Astrocyte of the spinal cord (primary cell): ENCODE measurements at places on chromosomes 11 and 22.

DNA sequence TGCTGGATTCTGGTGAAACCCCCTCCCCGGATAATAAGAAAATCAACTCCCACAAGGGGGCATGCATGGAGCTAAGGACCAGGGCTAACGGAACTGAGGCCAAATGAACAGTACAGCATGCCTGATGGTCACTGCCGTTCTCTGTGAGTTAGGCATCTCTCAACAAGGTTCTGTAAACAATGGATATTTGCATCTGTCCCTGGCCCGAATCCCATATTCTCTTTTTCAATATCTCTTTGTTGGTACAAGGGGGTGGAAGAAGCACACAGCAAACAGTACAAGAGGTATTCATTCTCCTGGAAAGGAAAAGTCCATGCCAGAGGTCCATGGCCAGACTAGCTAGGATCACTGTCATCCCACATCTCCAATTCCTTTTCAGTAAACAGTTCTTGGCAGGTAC lies 32.2 kb upstream of the APOA1 start:
- no peak for DNase-seq

DNA sequence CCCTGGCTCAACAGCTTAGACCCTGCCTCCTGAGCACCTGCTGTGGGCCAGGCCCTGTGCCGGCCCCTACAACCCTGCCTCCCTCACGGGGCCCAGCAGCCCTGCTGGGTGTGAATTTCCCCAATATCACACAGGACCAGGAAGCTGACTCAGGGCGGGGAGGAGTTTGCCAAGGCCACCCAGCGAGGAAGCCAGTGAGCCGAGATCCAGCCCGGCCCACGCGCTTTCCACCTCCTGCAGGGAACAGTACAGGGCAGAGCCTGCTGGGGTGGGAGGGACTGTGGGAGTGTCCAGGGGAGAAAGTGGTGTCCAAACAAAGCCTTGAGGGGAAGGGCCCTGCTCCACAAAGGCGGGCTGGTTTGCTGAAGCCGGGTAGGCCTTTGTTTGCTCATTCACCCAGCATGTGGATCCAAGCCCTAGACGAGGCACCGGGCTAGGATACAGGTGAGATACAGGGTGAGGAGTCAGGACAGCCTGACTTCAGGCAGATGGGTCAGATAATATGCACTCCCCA lies 26.8 kb downstream of the RPL3 start:
- peak; percentile 96 for DNase-seq

GRCh38 chr11:129443276-129443675 lies 67.6 kb downstream of the BARX2 start:
- DNase-seq: no peak

DNA sequence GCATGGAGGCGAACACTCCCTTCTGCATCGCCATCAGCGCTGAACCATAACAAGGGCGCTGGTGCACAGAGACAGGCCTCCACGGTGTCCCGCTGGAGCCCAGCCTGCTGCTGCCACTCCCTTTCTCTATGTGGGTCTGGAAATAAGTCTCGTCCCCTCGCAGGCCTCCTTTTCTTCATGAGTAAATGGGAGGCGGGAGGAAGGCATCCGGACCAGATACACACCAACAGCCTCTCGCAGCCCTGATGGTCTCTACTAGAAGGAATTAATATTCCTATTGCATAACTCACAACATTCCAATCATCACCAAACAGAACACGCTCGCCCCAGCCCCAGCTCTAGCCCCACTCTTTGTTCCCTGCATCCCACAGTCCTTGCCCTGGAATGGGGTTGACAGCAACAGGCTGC lies 14.9 kb downstream of the RASD2 start:
- no peak for DNase-seq

DNA sequence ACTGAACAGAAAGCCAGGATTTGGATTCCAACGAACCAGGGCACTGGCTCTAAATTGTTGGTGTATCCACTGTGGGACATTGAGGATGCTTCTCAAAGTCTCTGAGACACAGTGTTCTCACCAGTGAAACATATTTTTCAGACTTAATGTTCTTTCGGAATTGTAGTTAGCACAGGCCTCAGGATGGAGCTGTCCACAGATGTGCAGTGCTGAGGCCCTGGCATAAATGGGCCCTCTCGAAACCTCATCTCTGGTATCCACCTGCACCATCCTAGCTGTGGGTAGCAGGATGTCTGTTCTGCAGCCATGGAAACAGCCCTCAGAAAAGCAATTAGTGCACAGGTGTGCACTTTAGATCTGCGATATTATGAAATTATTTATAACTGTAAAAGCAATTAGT lies 656.8 kb downstream of the TBC1D22A start:
- DNase-seq: no peak

DNA sequence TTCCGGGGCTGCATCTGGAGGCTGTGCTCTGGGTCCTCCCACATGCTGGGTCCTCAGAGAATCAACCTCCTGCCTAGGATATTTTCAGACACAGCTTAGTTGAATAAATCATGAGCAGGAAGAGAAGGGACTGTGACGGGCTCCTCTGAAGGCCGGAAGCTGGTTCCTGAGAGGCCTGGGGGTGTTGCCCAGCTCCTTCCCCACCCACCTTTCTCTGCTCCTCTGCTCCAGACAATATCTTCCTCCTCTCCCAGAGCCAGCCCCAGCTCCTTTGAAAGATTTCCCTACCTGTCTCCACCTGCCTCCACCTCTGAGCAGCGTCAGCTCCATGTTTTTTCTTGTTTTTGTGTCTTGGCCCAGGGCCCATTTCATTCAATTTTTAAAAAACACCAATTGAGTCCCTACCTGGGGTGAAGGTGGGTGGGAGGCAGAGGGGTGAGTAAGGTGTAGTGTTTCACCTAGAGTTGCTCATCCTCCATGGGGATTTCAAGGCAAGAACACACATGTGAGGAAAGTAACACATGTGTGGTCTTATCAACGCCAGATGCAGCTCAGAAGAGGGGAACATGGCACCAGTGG lies 24.8 kb upstream of the THY1 start:
- DNase-seq: no peak

DNA sequence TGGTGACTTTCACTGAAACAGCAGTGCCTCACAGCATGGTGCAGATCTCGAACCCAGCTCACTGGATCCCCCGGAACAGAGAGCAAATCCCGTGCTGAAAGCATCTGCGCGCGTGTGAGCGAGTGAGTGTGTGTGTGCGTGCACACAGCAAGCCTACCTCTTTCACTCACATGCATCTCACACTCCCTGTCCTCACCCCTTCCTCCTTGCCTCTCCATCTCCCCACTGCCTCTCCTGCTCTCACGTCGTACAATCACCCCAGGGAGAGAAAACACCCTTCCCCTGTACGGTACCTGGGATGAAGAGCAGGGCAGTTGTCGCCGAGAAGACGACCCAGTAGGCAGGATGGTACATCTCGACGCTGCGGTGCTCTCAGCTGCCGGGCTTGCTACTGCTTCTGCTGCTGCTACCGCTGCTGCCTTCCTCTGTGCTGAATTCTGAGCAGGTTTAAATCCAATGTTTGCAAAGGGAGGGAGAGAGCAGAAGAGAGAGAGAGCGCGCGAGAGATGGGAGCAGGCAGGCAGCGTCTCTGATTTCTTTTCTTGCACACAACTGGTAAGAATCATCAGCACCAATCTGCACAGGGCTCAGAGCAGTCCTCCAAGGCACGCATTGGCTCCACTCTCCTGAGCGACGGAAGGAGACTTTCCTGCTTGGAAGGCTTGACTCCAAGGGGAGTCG lies at the start of gene OPCML:
TSS of gene OPCML (minus strand) at position 531 of the 681 bp plus-strand sequence.
- DNase-seq: no peak
